ENCODE measurements at places on chromosomes 5 and 9.

GRCh38 chr5:165981671-165982070 lies 2309.8 kb upstream of the WWC1 start:
- no peak for DNase-seq

- no peak for DNase-seq
These were observed 278.2 kb downstream of the BRINP1 start for GRCh38 chr9:119091074-119091473.

DNA sequence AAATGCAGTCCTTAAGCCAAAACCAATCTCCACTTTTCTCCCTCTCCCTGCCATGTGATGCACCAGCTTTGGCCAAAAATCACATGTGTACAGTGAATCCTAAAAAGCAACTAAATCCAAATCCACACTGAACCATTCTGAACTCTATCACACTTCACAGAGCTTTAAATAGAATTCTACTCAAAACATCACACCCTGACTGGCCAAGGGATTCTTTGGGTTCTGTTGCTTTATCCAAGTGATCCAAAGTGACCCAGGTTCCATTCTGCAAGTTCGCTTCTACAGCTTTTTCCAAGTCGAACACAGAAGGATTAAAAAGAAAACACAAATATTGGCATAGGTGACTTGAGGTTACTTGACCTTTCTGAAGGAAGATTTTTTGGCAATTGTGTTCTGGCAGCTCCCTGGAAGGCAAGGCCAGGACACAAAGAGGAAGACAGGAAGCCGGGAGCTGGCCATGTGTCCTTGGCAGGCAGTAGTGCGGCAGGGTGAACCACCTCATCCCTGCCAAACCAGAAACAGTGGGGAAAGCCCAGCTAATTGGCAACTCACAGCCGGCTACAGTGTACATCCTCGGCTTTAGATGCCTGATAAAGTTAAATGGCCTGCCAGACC lies 115.0 kb downstream of the NFIB start:
- no peak for DNase-seq

DNA sequence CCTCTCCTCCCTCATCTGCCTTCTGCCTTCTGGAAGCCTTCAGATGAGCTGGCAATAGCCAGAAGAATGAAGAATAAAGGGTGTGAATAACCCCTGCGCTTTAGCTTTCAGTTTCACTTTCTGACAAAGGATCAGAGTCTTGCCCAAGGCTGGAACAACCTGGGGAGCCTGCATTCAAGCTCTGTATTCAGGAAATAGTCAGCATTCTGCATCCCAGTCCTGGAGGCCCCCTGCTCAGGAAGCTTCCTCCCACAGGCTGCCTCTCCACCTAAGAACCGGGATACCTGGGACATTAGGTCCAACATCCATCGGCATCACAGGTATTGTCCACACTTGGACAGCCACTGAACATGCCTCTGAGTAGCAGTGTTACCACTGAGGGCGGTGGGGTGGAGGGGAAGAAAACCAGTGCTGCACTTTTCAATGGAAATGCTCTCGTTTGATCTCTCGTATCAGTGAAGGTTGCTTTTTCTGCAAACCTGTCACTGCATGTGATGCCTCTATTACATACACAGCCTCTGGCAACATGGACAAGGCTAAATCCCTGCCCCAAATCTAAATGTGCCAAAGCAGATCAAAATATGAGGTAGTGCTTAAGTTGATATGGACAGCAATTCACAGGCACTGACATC lies 39.8 kb upstream of the ACO1 start:
- DNase-seq: no peak

DNA sequence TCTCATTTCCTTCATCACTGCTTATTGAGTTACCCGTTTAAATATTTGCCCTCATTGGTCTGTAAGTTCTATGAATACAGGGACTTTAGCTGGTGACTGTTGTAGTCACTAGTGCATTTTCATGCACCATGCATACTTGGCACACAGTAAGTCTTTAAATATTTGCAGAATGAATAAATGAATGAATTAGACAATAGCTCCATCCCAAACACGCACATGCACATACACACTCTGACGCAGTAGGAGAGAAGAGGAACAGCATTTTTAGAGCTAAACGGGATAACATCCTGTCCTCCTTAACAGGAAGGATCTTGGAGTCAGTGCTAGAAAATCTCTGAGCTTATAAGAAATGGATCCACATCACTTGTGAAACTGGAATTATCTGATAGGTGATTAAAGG lies 447.7 kb downstream of the KIF4B start:
- DNase-seq: no peak

DNA sequence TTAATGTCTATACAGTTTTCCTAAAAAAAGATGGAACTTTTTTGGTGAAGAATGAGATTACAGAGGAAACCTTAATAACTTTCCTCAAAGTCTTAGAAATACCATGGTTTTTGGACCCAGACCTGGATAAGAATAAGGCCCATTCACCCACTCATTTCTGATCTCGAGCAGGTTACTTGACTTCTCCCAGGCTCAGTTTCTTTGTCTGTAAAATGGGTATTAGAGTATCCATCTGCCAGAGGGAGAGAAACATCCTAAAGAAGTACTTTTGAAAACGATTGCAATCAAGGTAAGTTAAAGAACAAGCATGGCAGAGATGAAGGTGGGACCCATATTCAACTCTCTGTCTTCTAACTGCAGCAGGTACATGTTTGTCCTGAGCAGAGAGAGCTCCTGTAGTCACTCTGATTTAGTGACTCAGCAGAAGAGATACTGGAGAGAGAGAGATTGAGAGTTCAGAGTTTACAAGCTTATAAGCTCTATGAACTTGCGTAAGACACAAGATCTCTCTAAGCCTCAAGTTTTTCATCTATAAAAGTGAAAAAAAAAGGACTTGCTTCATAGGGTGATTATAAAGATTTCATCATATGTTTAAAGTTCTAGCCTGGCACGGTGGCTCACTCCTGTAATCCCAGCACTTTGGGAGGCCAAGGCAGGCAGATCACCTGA lies 379.4 kb upstream of the SGCD start:
- DNase-seq: no peak

- no peak for DNase-seq
These were observed 30.8 kb upstream of the REEP2 start for GRCh38 chr5:138408023-138408422.

DNA sequence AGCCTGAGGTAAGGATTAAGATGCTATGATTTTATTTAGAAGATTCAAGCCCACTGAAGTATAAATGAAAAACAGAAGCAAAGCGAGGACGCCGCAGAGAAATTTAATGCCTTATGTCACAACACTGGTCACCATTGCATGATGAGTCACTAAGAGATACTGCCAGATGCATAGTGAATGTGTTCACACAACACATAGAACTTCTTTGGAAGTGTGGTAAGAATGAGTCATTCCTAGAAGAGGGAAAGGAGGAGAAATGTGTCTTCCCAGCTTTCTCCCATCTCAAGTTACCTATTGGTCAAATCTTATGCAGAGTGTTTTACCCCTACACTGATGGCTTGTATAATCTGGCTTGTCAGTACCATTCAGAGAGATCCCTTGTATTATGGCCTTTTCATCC lies 465.3 kb upstream of the ARRDC3 start:
- no peak for DNase-seq

- DNase-seq: no peak
These were observed 547.4 kb downstream of the TLE1 start for GRCh38 chr9:81141961-81142360.

Data from CD4-positive, alpha-beta T cell treated with Interleukin-12 subunit alpha and Interleukin-12 subunit beta, for 1 hour (primary cell).